ENCODE measurements at places on chromosomes 3 and 15. TPM values are rescaled to one million over a fixed set of nuclear protein-coding genes. Genes with fewer than 3 reads are reported as not detected.

DNA sequence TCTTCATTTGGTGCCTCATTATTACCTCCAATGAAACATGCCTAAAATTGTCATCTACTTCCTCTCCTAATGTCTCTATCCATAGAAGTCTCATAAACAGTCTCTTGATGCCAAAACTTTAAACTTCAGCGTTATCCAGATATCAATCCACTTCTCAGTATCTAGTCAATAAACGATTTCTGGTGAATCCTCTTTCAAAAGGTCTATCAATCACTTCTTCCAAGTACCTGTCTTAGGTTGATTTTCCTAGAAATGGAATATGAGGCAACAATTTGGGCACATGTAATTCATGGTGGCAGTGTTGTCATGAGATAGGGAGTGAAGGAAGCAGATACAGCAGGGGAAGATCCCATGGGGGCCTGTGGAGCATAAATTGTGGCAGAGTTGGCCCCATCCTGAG is 348.5 kb upstream of the POU1F1 start:
- DNase-seq = no peak

- no peak for DNase-seq
These were observed 198.2 kb upstream of the ROBO2 start for GRCh38 chr3:76841747-76842146.

- no peak for DNase-seq
These were observed 57.2 kb upstream of the RGMA start for GRCh38 chr15:93146196-93146595.

DNA sequence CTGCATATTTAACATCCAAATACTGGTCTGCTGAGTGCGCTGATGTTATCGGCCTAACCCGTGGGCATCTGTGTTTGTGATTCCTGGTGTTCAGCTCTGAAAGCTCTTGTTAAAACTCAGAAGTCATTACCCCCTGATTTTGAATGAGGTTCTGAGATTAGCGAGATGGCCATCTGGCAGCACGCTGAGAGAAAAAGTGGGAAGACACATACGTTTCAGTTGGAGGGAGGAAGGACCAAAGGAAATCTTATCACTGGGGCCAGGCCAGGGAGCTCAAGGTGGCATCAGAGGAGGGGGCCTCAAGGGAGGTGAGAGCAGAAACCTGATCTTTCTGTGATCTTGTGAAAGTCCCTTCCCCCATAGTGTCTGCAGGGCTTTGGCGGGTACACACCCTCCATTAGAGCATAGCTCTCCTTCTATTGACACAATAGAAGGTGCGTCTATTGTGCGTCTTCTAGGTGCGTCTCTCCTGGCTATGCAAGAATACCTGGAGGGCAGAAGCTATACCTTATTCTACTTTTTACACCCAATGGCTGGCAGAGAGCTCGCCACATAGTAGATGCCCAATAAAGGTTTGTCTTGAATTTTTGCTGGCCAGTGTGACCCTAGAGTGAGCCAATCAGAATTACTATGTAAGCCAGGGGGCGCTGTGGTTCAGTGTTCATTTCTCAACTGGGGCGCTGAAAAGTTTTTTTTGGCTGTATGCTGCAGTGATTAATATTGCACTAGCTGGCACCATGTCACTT is 182.4 kb downstream of the SHQ1 start:
- peak; percentile 37 for DNase-seq

DNA sequence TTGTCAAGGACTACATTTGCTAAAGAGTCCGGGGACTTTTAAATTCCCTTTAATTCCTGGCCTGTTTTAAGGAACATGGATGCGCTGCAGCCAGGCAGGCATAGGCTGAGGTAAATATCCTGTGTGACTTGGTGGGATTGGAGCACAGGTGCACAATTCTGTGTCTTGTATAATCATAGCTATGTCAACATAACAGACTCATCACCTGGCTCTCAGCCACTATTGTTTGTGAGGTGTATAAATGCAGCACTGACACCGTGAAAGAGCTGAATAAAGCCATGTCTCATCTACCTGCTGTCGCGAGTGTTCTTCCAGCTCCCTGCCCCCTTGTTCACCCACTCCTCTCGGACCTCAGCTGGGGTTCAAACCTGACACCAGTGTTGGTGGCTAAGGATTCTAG is 109.7 kb downstream of the MFSD1 start:
- DNase-seq = no peak

DNA sequence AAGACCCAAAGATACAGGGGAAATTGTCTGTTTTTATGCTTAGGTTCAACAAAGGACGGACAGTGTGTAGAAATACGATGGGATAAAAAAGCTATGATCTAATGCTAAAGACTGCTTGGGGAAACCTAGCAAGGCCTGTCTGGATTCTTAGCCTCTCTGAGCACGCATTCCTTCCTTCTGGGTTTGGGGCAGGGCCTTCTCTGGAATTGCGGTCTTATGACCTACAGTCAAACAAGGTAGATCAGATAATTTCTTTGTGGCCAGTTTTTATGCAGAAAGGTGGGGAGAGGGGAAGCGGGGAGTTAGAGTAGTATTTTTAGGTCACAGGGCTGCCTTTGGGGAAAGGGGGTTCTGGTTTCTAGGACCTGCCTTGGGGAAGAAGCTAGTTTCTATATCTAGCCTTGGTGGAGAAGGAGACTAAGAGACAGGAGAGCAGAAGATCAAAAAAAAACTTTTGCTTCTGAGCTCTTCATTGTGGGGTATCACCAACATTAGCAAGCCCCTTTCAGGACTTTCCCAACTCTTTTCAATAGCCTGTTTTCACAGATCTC is 39.1 kb upstream of the LIPC start:
- DNase-seq = no peak

- peak; percentile 16 for DNase-seq
These were observed 15.3 kb upstream of the EPHB3 start for GRCh38 chr3:184546252-184546651.

- no peak for DNase-seq
These were observed 39.8 kb upstream of the ZBTB38 start for GRCh38 chr3:141328286-141329166.

Gene ZDHHC23
- total RNA-seq = 25.2 TPM

Gene STRC
- 0.97 TPM for total RNA-seq

Gene TMC3
- not detected for total RNA-seq
